ENCODE measurements at places on chromosomes 4 and X.

DNA sequence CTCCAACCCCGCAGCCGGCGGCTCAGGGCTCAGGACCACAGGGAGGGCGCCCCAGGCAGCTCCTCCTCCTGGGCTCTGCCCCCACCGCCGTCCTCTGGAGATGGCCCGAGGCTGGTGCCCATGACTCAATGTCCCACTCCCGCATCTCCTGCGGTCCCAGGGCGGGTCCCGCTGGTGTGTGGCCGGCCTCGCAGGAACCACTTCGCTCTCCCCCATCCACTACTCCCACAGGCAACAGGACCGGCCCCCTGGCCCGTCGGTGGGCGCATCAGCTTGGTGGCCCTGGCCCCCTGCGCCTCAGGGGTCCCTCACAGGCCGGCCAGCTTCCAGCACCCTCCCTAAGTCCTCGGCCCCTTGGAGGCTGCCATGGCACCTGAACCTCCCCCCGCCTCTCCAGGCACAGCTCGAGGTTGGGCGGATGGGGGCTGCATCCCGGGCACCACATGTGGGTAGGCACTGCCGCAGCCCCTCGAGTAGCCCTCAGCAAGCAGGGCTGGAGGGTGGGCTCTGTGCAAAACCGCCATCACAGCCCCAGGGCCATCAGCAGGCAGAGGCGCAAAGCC, 22.8 kb upstream of the SPON2 start:
- no peak for DNase-seq

GRCh38 chr4:68476191-68476590, 28.9 kb downstream of the TMPRSS11E start:
- DNase-seq = no peak

GRCh38 chrX:77564823-77565222, 117.6 kb downstream of the FGF16 start:
- no peak for DNase-seq

DNA sequence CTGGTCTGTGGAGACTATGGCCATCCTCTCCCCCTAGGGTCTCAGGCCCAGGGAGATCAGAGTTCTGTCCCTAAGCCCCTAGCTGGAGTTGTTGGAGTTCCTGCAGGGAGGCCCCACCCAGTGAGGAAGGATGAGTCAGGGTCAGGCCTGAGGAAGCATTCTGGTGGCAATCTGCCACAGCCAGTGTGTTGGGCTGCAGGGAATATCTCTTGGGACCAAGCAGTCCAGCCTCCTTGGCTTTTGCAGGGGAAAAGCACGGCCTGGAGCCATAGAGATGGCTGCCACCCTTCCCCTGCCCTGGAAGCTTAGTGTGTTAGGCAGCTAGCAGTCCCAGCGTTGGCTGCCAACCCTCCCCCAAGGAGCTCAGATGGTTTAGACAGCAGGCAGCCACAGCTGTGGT, 202.4 kb downstream of the RTL9 start:
- no peak for DNase-seq

DNA sequence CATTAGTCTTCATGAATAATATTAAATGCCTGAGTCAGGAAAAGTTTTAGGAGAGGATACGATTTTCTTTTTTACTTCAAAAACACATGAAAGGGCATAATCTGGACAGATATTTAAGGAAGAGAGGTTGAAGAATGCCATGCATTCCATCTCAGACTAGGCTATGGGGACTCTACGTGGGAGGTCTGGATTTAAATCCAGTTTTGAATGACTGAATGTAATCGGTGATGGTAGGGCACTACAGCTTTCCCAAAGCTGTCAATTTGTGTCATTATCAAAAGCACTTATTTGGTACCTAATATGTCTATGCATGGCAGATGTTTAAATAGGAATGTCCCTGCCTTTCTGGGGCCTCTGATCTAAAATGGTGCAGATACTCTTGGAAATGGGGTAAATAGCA, 59.3 kb upstream of the RPL34 start:
- no peak for DNase-seq

- no peak for DNase-seq
Measured at GRCh38 chr4:109611045-109611646, 51.1 kb downstream of the MCUB start.

GRCh38 chr4:167117273-167117672, 117.0 kb downstream of the SPOCK3 start:
- DNase-seq = no peak

DNA sequence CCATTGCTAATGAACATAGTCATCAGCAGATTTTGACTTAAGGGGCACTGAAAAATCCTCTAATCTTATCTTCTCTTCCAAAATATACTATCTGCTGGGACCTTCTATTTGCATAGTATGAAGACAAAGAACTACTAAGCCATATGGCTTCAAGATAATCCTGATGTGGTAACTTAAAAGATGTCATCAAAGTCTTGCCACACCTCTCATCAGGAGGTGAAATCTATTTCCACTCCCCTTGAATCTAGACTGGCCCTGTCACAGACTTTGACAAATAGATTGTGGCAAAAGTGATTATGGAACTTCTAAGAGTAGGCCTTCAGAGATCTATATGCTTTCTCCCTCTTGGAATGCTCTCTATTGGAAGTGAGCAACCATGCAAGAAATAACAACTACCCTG, 27.3 kb upstream of the TET2 start:
- DNase-seq = no peak

DNA sequence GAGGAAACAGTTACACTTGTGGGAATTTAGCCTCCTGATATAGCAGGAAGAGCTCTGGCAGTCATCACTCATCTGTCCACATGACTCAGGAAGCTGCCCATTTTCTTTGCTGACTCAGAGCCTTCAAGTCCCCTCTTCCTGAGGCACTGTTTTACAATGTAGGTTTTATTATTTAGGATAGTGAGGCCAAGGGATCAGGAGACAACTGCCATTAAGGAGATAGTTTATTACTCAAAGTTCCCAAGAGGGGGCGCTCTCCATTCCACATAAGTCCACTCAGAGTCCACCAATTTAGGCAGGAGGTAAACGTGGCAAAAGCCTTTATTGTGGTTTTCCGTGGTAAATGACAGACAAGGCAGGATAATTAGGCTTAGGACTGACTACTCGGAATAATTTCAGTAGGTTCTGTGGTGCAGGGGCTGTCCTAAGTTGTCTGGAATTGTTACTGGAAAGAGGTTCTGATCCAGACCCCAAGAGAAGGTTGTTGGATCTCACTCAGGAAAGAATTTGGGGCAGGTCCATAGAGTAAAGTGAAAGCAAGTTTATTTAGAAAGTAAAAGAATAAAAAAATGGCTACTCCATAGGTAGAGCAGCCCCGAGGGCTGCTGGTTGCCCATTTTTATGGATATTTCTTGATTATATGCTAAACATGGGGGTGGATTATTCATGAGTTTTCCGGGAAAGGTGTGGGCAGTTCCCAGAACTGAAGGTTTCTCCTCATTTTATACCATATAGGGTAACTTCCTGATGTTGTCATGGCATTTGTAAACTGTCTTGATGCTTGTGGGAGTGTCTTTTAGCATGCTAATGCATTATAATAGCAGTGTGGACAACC, 96.0 kb upstream of the RAB40AL start:
- no peak for DNase-seq

DNA sequence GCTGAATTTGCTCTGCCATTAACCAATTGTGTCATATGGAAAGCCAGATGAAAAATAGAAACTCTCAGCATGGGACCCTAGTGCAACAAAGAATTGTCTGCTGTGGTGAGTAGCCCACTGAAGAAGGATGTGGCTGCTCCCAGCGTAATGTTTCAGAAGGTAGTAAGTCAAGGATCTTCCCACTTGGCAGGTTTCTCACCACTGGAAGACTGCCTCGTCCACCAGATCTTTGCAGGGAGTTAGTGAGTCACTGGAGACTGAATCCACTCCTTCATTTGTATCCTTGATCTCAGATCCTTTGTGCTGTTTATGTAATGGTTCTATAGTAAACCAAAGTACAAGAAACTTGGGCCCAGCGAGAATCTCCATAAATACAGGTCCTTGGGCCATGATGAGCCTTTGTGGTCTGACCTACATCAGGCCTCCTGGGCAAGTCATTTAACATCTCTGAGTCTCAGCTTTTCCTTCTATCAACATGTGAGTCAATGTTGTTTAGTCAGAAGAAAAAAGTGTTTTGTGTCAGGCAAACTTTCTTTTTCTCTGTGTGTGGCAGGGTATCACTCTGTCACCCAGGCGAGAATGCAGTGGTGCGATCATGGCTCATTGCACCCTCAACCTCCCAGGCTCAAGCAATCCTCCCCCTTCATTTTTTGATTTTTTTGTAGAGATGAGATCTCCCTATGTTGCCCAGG, 78.0 kb upstream of the CCDC160 start:
- no peak for DNase-seq

GRCh38 chr4:41039317-41039716, 175.0 kb downstream of the APBB2 start:
- no peak for DNase-seq

DNA sequence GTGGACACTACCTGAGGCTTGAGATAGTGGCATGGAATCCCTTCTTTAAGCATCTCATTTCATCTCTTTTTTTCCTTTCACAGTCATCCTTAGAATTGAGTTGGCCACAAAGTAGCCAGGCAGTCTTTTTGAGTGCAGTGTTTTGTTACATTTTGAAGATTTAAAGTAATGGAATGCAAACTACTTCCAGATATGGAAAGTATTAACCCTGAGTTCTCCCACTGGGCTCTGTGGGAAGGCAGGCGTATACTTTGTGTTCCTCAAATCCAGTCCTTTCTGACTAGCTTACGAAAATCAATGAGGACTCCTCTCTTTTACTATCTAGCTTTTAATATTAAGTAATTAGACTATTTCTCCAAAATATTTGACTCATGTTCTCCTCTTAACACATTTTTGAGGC, 29.9 kb downstream of the PCDH10 start:
- DNase-seq = no peak

- DNase-seq = no peak
Measured at GRCh38 chrX:8724300-8724699, 7.6 kb downstream of the ANOS1 start.

DNA sequence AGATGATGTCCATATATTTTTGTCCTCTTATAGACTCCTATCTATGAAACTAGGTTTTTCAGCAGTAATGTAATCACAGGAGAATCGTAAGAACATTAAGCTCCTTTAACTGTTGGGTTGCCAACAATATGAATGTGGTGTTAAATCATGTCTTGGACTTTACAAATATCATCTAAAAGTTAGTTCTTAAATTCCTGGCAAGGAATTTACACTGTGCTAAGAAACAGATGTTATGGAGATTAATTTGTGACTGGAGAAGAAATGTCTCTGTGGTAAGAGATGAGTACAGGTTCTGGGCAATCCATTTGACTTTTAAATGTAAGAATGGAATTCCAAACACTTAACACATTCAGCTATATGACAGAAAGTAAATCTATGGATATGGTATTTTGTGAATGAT, 34.6 kb downstream of the CNKSR2 start:
- no peak for DNase-seq

DNA sequence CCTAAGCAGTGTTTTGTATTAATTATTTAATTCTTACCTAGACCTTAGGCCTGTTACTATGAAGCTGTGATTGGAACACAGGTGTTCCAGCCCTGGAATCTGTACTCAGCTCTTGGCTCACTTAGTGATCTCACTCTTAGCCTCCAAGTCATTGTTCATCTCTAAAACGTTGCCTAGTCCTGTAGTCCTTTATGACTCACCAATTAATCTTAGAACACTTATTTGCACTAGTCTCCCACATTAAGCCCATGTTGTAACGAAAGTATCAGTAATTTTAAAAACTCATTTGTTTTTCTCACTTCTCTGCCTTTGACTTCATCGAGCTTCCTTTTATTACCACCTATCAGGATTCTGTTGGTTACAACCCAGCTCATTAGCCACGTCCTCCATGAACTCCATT, 1224.7 kb upstream of the TENM3 start:
- no peak for DNase-seq

DNA sequence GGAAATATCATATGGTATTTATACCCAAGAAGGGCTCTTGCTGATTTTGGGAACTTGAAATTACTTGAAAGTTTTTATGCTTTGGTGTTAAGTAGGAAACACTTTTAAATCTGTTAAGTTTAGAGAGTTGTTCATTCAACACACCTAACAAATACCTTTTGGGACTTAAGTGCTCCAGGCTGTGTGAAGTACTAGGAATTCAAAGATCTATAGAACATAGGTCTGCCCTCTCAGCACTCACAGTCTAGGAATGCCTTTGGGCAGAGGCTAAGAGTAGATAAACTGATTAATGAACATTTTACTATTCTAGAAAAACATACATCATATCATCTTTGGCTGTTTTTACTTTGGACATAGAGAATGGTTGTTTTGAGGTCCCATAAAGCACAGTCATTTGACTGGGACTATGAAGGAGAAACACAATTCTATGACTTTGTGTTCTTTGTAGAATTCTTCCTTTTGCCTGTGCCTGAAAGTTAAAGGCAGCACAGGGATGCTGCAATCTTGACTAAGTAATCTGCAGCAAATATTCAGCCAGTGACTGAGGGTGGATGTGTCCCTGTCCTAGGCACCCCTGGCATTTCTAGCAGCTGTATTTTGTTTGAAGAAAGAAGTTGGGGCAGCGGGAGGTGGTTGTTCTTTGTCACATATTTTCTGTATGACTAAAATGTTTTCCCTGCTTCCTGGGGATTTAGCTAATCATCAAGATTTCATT, 8.3 kb downstream of the BMP3 start:
- DNase-seq = no peak

DNA sequence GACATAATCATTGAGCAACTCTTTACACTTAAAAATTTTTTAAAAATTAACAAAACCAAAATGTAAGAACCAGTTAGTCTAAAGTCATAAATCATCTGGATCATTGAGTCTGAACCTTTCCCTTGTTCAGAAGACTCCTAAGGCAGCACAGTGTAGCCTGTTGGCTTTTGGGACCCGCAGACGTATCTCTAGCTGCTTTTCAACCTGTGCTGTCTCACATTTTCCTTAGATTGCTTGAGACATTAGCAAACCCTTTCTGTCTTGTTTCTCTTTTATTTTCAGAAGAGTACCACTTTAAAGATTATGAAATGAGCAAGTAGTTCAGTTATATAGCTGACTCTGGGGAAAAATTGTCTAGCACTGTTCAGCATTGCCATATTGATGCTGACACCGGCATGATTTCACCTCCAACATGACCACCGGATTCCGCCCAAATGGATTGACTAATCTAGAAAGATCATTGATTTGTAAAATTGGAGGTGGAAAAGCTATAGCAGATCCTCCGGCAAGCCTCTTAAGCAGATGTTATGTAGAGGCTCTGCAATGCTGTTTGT, 8.9 kb downstream of the TCEANC start:
- DNase-seq = no peak

- no peak for DNase-seq
Measured at GRCh38 chr4:57553728-57554127, 443.5 kb upstream of the IGFBP7 start.

- no peak for DNase-seq
Measured at GRCh38 chr4:60013464-60014184, 1186.5 kb upstream of the ADGRL3 start.

GRCh38 chrX:74656079-74656745, 41.8 kb upstream of the RLIM start:
- DNase-seq = no peak

DNA sequence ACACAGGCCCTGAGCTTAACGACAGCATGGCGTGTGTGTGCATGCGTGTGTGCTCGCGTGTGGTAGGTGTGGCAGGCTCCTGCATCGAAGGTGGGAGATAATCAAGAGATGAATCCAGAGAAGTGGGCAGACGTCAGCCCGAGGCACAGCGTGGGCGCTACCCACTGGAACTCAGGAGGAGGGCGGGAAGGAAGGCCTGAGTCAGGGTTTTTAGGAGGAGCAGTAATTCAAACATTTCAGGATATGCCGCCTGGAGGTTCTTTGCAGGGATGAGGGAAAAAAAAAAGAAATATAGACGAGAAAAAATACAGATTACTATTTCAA, 66.3 kb upstream of the STX18 start:
- DNase-seq = no peak

Data from vagina (tissue), 2 donors.